ENCODE measurements at places on chromosomes 13 and 19.

GRCh38 chr13:39635564-39635963 lies 19.9 kb upstream of the COG6 start:
- no peak for DNase-seq

GRCh38 chr13:91133941-91134802 lies 213.3 kb upstream of the MIR17HG start:
- peak; percentile 4 for DNase-seq

DNA sequence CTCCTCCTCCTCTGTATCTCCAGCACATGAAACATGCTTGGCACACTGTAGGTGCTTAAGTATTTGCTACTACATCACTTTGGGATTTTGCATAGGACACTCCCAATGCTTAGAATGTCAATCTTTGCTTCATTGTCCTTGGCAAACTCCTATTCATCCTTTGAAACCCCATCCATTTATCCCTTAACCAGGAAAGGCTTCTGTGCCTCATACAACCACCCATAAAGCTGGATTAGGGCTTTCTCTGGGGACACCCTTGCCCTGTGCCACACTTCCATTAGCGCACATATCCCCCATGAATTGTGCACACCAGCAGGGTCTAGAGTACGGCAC lies 5.8 kb upstream of the EPS8L1 start:
- no peak for DNase-seq

GRCh38 chr19:45477713-45478453 lies 10.1 kb downstream of the FOSB start:
- no peak for DNase-seq

DNA sequence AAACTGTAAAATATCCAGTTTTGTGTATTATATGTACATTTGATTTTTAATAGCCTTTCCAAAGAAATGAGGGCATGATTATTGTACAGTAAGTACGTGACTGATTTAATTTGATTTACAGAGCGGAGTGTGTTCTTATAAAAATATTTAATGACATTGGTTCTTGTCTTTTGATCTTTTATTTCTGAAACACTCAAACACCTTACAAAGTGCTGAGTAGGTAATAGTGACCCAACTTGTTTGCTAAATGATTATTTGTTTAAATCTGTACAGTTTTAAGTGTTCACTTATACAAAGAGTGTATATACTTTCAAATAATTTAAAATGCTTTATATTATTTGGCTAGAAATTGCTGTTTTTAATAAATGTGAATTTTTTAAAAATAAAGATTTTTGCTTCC lies 71.5 kb downstream of the COG3 start:
- DNase-seq = no peak

DNA sequence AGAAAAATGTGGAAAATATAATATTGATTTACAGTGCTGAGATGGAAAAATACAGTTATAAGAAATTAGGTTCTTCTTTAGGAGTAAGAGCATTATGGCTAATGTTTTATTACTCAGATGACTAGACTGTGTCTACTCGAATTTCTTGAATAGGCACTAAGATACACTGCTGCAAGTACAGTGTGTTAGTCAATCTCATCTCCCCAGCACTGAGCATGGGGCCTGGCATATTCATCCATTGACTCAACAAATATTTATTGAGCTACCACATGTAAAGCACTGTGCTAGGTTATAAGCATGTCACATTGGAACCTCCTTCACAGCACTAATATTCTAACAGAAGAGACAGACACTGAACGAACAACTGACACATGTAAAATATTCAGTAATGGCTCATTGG lies 242.5 kb upstream of the GPC6 start:
- no peak for DNase-seq

- DNase-seq = no peak
Observed at GRCh38 chr19:17192751-17193150, 22.4 kb upstream of the USE1 start.

DNA sequence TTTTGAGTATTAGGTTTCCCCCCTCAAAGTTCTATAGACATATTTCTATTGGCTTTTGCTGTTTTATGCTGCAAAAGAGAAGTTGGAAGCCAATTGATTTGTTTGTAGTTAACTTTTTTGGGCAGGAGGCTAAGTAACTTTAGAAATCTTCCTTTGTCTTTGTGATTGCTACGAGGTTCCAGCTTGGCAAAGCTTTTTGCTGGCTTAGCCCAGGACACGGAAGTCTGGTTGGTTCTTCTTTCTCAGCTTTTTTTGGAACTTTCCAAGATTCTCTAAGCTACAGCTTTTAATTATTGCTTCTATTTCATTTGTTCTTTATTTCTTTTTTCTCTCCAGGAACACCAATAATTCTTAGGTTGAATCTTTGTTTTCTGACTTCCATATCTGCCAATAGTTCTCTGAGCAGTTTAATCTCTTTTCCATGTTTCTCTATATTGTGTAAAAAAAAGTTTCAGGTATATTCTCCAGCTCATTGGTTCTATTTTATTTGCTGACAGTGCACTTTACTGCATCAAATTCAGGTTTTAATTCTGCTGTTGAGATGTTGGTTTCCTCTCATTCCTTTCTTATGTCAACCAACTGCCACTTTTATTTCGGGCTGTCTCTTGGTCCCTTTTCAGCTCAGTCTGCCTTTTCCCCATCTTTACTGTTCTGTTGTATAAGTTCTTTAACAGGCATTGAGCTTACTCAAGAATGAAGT lies 27.8 kb downstream of the MBNL2 start:
- DNase-seq = no peak

DNA sequence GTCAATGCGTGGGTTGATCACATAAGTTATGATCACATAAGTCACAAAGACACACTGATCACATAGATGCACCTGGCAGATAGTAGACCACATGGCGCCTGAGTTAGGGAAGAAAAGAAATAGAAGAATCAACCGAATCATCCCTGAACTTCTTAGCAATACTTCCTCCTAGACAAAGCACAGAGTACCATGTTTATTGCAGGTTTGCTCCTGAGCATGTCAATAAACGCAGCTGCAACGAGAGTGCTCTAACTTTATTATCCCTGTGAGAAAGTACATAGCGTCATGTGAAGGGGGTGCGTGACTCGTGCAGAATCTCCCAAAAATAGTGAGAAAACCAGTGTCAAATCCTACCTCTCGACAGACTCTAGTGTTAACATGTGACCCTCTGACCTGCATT lies 17.3 kb downstream of the NCR1 start:
- no peak for DNase-seq

- no peak for DNase-seq
Observed at GRCh38 chr13:41503356-41503755, 46.0 kb downstream of the RGCC start.

GRCh38 chr19:8858260-8858659 lies 26.1 kb downstream of the MBD3L1 start:
- no peak for DNase-seq
